Non-pigmented ciliary epithelial cell (primary cell): ENCODE measurements at places on chromosomes 7 and 10.

DNA sequence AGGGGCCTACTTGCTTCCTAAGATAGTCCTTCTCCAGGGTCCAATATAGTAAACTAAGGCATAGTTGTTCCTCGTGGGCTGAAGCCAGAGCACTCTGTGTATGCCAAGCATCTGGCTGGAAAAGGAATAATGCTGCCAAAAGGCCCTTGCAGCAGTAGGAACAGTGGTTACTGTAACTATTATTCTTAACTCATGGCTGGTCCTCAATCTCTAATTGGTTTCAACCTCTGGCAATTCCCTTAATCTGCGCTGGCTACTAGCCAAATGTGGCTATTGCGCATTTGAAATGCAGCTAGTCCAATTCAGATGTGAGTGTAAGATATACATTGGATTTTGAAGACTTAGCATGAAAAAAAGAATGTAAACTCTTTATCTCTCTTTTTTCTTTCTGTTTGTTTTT, 27.8 kb upstream of the LBX1 start:
- DNase-seq, result no peak

DNA sequence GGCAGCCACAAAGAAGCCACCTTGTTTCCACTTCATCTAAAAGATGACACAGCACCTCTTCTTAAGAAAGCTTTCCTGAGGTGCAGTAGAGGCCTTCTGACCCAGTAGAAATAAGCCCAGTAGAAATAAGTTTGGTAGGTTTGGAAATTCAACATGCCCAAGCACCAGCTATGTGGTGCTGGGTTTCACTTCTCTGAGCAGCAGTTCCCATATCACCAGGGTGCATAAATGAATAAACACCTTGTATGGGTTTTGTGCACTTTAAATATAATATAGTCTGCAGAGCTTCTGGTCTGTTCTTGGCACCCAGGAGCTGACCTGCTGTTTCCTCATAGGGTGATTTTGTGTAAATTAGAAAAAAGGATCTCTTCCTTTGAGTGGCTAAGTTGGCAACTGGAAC, 492.4 kb upstream of the SORCS1 start:
- DNase-seq, result no peak

GRCh38 chr7:139125657-139126056, 16.1 kb upstream of the ZC3HAV1 start:
- no peak for DNase-seq

DNA sequence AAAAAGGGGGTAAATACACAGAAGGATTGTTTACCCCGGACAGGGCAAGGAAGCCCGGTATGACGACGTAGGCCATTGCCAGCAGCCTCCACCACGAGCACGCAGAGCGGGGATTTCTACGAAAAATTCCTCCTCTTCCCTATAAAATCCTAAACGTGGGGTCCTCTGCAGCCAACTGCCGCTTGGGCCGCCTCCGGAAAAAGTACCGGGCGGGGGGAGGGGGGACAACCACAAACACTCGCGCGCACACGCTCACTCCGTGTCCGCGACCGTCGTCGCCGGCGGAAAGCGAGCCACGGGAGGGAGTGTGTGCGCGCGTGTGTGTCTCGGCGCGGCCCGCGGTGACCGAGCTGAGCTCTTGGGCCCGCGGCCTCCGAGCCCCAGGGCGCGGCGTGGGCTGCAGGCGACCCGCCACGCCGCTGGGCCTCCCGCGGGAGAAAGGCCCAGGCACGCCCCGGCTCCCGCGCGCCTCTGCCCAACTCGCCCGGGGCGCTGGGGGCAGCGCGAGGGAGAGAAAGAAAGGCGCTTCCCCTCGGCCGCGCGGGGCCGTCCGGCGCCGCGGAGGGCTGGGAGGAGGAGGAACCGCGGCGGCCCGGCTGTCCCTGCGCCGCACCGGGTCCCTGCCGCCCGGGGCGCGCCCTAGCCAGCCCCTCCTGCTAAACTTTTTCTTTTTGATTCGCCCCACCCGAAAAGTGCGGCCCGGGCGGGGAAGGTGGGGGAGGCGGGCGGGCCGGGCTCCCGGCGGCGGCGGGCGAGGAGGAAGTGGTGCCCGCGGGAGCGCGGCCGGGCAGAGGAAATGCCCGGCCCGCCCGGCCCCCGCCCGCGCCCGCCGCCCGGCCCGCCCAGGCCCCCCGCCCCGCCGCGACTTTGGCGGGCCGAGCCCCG, 1.5 kb downstream of the CTBP2 start:
- DNase-seq, result no peak

GRCh38 chr10:130048081-130048480, 62.5 kb downstream of the C10orf143 start:
- DNase-seq, result no peak

GRCh38 chr7:107813524-107813923, 10.5 kb upstream of the SLC26A3 start:
- no peak for DNase-seq

DNA sequence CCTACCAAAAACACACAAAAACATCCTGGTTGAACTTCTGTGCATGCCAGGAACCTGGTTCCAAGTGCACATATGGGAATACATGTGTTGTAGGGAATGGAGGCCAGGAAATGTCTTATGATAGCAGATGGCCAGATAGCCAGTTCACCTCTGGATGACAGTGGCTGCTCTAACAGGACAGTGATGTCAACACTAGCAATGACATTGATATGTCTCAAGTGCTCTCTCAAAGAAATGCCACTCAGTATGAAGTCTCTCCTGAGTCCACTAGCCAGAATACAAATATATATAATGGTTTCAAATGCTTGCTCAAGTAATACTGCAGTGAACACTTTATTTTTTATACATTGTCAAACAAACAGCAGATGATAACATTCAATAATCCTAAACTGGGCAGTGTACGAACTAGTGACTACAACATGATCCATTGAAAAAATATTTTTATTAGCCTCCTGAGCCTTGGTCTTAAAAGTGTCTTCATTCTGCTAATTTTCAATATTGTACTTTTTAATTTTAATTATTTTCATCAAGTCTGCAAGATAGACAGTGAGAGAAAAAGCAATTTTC, 26.0 kb upstream of the PCDH15 start:
- DNase-seq, result no peak

DNA sequence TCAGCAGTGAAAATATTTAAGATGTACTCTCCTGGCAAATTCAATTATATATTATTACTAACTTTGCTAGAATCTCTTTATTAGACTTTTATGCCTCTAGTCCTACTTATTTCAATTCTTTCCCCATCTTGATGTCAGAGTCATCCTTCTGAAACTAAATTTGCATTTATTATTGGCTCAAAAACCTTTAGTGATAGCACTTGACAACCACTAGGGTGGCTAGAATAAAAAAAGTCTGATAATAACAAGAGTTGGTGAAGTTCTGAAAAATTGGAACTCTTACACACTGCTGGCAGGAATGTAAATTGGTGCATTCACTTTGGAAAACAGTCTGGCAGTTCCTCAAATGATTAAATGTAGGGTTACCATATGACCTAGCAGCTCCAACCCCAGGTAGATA, 73.8 kb downstream of the LSMEM1 start:
- DNase-seq, result no peak

DNA sequence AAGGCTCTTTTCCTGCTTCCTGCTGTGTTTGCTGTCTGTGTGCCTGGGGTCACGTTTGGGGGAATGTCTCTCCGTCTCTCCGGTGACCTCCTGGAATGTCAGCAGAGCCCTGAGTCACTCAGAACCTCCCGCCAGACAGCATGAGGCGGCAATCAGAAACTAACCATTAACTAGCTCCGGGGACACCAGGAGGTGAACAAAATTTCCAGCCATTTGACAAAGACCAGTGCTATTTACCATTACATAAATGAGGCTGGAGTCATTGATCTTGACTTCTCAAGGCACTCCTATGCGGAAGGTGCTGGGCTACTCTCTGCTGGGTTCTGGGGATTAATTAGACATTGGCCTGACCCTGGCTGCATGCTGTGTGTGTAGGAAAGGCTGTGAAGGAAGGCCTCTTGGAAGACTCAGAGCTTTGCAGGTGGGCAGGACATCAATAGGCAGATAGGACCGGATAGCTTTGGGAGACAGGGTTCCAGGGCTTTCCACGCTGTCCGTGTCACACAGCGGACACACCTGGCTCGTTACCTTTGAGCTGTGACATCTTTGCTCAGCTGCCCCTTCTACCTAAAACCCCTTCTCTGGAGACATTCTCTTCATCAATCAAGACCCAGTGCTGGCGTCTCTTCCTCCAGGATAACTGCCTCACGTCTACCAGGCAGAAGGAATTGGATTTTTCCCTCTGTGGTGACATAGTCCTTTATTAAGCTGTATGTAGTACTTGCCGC, 77.0 kb downstream of the PFKFB3 start:
- DNase-seq, result no peak

- no peak for DNase-seq
Measured at GRCh38 chr7:11613292-11613930, 218.6 kb downstream of the THSD7A start.
